Activated CD4-positive, alpha-beta T cell treated with anti-CD3 and anti-CD28 coated beads for 24 hours (primary cell): ENCODE measurements at places on chromosomes 12 and 14.

GRCh38 chr14:38256533-38256840 lies 594 bp upstream of the CLEC14A start:
- no peak for DNase-seq

DNA sequence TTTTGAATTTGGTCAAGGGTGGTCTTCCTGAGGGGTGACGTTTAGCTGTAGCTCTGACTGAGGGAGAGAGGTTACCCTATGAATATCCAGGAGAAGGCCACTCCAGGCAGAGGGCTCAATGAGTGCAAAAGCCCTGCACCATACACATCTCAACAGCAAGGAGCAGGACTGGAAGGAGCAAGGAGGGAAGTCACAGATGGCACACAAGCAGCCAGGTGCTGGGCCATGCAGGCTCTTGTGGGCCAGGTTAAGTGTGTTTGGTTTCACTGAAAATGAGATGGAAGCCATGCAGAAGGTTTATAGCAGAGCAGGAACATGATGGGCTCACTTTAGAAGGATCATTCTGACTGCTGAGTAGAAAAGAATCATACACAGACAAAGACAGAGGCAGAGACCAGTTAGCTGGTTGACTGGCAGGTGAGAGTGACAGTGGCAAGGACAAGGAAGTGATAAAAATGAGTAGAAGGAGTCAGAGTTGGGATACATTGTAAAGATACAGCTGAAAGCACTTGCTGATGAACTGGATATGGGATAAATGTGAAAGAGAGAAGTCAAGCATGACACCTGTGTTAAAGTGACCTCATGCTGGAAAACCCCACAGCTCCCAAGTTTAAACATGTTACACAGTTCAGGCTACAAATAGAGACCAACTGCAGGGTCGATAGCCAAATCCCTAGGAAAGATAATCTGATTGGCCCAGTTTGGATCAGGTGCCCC lies 81.2 kb downstream of the PRKD1 start:
- no peak for DNase-seq

DNA sequence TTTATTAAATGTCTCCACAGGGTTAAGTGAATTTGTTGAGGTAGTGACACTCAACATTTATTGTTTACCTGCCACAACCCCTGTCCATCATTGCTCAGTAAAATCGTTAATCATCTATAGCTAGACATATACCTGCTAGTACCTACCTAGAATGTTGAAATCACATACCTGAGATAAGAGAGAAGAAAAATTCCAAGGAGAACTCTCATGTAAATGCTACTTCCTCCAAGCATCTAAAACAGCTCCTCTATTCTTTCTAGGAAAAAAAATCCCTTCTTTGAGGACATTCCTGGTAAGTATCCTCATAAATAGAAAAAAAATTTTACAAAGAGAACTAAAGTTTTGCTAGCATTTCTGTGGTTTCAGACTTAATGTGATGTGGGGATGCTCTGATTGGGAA lies 325.1 kb downstream of the DAD1 start:
- DNase-seq = no peak

- no peak for DNase-seq
Observed at GRCh38 chr12:52865090-52865944, 16.5 kb upstream of the KRT78 start.
